ENCODE measurements at places on chromosomes 1 and 21.

- no peak for DNase-seq
Observed at GRCh38 chr1:78255383-78255782, 209.6 kb downstream of the GIPC2 start.

GRCh38 chr1:47993416-47993740 is 3.8 kb downstream of the TRABD2B start:
- no peak for DNase-seq

GRCh38 chr21:14414932-14415508 is 32.1 kb upstream of the HSPA13 start:
- DNase-seq: no peak

GRCh38 chr1:228228601-228229074 is 20.8 kb downstream of the OBSCN start:
- DNase-seq: no peak

- DNase-seq: no peak
Observed at GRCh38 chr1:95096218-95096841, 20.8 kb upstream of the TLCD4 start.

DNA sequence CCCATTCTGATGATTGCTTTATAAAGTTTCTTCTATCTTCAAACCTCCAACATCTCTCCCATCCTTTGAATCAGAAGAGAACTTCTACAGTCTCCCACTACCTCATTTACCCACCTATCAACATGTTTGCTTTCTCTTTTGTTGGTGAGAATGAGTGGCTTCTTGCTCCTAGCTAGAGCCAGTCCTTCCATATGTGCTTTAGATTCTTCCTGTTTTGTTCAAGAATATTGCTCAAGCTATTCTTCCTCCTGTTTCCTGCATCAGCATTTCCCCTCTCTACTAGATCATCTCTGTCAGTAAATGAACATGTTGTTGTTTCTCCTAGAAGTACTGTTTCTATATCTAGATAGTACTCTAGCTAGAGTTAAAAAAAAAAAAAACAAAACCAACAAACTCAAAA is 6.3 kb downstream of the ATF6 start:
- no peak for DNase-seq

GRCh38 chr1:117537291-117537920 is 68.4 kb upstream of the TENT5C start:
- no peak for DNase-seq

GRCh38 chr1:27864264-27864895 is 8.0 kb upstream of the THEMIS2 start:
- DNase-seq: no peak

DNA sequence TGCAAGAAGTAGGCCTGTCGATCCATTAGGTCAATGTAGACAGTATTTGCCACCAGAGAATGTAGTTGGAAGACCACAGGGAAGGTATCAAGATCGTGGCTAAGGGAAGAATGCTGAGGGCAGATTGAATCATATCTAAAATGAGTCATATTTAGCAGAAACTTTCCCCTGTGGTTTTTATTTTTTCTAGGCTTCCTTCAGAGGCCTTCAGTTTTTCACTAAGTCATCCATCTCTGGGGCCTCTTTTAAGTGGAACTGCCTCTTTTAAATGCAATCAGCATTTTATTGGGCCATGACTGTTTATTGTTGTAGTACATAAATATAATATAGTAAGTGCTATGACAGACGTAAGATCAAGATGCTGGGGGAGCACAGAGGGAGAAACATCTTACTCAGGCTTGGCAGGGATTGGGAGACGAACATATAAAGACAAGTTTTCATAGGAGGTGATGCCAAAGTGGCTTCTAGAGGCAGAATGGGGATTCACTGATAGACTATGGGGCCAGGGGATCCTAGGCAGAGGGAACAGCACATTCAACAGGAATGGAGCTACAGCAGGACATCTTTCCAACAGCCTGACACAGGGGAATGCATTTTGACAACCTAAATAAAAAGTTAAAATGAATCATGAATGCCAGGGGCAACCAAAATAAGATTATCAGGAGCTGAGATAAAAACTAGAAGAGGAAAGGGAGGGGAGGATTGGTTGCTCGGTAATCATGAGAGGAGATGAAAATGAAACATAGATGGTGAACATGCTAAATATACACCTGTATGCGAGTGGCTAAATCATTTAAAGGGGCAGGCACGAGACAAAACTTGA is 20.1 kb downstream of the UBE2U start:
- DNase-seq: no peak

DNA sequence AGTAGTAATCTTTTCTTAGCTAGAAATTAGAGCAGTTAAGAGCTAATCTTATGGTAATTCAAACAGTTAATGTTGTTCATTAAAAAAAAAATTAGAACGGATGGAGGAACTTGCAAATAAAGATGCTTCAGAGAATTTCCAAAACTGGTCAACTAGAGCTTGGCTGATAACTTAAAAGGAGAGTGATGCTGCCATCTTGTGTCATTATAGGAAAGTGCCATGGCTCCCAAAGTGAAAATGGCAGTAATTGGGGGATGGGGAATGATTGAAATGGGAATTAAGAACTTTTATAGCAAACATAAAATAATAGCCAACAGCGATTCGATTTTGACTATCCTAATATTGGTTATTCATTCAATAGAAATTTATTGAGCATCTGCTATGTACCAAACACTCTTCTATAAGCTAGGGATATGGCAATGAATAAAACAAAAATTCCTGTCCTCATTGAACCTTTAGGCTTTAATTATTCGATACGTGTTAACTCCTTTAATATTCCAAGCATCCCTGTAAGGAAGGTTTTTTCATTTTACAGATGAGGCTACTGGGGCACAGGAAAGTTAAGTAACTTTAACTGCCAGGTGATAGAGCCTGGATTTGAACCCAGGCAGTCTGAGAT is 5.7 kb upstream of the PLPP3 start:
- DNase-seq: no peak

DNA sequence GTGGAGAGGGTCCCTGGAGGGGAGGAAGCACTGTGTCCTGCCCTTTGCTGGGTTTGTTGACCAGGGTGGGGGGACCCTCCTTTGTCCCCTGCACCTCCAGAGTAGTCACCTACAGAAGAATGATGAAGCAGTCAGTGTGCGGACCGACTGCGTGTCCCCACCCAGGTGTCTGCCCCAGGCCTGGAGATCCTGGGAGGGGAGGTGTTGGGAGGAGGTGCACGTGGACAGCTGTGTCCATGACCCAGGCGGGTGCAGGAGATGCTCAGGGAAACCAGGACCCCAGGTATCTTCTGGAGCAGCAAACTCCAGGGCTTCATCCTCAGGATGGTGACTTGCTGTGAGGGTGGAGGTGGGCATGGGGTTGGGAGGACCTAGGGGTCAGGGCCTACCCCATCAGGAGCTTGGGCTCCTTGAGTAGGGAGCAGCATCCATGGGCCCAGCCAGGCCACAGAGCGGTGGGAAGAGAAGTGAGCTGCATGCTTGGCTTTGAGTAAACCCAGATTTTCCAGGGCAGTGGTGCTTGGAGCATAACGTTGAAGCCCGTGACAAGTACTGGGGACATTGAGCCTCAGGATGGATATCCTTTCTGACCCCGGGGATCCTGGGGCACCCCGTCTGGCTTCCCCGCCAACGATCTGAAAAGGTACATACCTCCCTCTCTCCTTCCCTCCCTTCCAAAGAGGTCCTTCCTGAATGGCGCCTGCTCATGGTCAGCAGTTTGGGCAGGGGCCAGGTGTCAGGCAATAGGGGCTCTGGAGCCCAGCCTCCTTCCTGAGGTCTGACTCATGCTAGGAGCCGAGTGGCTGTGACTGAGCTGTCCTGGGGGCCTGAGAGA is 13.7 kb downstream of the ACTRT2 start:
- peak; percentile 80 for DNase-seq

GRCh38 chr1:185608177-185608576 is 126.0 kb upstream of the HMCN1 start:
- DNase-seq: no peak

DNA sequence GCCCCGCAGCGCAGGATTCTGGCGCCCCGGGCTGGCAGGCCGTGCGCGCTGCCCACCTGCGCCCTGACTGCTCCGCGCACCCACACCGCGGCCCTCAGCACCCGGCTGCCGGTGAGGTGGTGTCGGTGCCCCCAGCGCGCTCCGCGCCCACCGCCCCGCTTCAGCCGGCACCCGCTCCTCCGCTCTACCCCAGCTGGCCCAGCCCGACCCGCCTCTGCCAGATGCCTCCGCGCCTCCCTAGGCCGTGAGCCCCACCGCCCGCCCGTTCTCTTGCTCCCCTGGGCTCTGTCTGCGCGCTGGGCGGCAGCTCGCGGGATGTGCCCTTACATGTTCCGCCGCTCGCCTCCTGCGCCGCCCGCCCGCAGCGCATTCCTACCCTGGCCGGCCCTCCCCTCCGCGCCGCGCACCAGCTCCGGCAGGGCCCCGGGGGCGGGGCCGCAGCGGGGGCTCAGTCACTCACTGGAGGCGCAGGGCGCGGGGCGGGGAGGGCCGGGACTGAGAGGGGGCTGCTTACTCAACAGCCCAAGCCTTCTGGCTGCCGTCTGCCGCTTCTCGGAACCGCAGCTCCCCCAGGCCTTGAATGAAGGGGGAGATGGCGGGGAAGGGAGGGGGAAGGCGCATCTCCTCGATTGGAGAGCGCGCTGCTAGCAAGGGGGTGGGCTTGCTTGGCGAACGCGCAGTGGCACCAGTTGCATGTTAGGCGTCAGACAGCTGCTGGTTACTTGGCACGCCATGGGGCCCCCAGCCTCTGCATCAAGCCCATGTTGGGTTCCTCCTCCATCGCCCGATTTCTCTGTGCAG is at the start of gene PHLDA3:
Gene PHLDA3 (minus strand): TSS at position 345 of the 801 bp plus-strand sequence. CDS start 402 bp downstream, outside the sequence.
- peak; percentile 97 for DNase-seq

GRCh38 chr1:9841460-9841859 is 17.7 kb upstream of the CLSTN1 start:
- DNase-seq: no peak

DNA sequence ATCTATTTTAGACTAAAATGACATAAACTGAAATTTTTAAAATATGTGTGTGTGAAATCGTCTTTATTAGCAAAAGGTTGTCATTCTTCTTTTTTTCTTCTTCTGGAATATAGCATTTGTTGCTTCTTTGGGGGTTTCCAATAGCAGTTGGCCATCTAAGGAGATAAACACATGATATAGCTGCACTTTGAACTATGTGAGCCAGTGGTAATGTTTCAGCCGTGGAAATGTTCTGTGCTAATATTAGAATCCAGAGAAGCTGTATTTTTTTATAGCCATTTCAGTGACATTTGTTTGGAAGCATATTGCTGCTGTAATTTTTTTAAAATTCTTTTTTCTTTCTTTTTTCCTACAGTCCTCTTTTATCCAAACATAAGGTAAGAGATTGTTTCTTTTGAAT is 75.1 kb downstream of the CNST start:
- DNase-seq: no peak

DNA sequence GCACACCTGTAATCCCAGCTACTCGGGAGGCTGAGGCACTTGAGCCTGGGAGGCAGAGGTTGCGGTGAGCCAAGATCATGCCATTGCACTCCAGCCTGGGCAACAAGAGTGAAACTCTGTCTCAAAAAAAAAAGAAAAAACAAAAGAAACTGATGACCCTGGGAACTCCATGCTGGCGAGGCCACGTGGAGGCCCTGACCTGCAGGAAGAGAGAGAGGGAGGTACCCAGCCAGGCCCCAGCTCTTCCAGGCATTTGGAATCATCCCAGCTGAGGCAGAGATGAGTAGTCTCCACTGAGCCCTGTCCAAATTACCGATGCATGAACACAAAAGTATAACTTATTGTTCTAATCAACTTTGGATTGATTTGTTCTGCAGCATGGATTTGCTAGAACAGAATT is 132.0 kb upstream of the ZBTB40 start:
- DNase-seq: no peak

DNA sequence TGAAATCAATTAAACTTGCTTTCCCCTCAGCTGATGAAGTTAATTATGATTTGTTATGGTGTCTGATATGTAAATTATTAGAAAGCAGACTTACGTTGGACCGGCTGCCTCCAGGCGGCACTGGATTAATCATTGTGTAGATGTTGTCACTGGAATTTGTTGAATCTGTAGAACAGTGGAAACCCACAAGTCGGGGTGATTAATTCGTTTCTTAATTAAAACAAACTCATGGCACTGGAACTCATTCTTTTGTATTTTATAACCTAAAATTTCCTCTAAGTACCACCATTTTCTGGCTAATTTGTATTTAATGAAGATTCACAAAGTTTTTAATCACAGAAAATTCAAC is 39.0 kb downstream of the MRPL37 start:
- DNase-seq: no peak

GRCh38 chr1:227742738-227743715 is 7.8 kb downstream of the SNAP47 start:
- no peak for DNase-seq

GRCh38 chr1:211490038-211490678 is 1.8 kb downstream of the RD3 start:
- DNase-seq: no peak

GRCh38 chr1:27868932-27869718 is 3.2 kb upstream of the THEMIS2 start:
- no peak for DNase-seq

DNA sequence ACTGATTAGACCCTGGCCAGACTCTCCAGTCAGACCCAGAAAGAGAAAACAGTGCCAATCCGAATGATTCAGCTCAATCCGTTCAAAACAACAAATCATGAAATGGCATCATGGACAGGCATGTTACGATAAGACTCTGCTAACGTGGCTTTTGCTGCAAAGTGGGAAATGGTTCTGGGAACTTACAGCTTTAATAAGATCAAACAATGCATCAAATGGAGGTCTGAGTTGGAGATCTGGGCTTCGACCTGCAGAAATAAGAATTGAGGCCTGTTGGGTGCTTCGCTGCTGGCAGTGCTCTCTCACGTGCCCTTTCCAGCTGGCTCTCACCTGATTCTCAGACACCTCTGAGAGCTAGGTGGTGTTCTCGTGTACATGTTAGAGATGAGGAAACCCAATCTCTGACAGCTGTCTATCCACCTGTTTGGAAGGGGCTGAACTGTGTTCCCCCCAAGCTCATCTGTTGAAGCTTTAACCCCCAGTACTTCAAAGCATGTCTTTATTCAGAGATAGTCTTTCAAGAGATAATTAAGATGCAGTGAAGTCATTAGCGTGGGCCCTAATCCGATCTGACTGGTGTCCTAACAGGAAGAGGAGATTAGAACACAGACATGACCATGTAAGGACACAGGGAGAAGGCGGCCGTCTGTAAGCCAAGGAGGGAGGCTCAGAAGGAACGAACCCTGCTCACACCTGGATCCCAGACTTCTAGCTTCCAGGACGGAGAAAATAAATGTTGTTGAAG is 45.5 kb upstream of the ETS2 start:
- peak; percentile 80 for DNase-seq

DNA sequence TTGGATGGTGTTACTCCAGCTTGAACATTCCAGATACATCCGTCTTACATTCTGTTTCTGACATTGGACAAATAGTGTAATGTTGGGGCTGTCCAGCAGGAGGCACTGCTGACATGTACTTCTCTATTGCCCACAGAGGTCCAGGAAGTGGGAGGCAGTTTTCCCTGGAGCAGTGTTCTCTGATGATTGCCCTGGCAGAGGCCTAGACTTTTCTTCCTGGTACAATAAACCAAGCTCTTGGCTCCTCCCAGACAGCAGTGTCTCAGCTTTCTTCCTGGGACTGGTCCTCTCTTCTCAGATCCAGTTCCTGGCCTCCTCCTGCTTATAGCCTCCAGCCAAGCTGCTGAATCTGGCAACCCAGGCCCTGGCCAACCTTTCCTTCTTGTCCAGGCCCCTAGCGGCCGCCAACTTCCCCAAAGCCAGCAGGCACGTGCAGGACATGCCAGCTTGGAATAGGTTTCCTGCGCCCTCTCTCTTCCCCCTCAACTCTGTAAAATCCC is 14.9 kb upstream of the IFNLR1 start:
- DNase-seq: peak; percentile 39

GRCh38 chr1:24908591-24909259 is 21.4 kb downstream of the RUNX3 start:
- DNase-seq: no peak

- no peak for DNase-seq
Observed at GRCh38 chr1:230636575-230637148, 5.6 kb upstream of the COG2 start.

All from ascending aorta (tissue), 2 donors.